ENCODE measurements at places on chromosomes 6 and 20.

GRCh38 chr6:137233911-137234863, 15.0 kb upstream of the IFNGR1 start:
- DNase-seq, result peak; percentile 81

DNA sequence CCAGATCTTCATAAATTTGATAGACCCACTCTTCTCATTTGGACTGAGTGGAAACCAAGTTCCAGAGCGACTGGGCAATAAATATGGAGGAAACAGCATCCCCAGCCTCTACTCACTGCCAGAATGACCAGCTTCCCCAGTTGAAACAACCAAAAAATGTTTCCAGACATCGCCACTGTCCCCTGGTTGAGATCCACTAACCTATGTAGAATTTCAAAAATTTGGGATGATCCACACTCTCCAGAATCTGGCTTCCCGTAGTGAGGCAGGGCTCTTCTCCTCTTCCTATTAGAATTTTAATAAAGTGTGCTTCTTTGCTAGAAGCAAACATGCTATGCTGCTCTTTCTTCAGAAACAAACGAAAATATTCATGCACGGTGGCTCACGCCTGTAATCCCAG, 287.0 kb upstream of the SUPT3H start:
- no peak for DNase-seq

DNA sequence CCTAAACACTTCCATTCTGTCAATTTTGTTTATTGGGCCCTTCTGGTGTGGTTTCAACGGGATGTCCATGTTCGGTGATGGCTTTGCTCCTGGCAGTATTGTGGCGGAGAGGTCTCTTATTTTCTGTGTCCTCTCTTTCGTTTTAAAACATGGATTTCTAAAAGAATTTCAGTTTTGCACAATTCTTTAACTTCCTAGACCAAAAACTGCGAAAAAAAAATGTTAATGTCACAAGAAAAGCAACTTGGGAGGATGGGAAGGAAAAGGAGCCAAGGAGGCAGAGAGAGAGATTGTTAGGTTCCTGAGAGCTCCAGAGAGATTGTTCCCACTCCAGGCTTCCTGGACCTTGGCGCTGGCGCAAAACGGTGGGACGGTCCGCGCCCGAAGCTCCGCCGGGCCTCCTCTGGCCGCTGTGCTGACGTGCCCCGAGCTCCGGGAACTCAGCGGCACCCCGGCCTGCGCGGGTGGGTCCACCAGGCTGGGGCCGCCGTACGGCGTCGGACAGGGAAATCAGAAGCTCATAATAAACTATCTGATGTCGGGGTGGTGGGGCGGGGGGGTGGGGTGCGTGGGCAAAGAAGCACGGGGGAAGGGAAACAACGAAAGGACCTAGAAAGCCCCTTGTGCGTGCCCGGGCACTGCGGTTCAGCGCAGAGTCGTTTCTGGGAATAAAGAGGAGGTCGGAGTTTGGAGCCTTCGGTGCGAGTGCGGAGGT, 951 bp upstream of the OLIG3 start:
- no peak for DNase-seq

- DNase-seq, result peak; percentile 72
Measured at GRCh38 chr6:67630146-67630545, 1004.9 kb upstream of the ADGRB3 start.

DNA sequence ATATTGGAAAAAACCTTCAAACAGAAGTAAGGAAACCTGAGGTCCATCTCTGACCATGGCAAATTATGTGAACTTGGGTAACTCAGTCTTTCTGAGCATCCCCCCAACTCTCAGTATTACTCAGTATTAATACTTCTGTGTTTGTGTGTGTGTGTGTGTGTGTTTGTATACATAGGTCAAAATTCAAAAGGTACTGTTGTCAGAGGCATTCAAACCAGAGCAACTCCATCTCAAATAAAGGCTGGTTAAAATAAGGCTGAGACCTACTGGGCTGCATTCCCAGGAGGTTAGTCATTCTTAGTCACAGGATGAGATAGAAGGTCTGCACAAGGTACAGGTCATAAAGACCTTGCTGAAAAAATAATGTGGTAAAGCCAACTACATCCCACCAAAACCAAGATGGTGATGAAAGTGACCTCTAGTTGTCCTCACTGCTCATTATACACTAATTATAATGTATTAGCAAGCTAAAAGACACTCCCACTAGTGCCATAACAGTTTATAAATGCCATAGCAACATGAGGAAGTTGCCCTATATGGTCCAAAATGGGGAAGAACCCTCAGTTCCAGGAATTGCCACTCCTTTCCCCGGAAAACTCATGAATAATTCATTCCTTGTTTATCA, 33.3 kb upstream of the SLC22A16 start:
- peak; percentile 84 for DNase-seq
